Stimulated activated CD4-positive, alpha-beta T cell treated with anti-CD3 and anti-CD28 coated beads, Interleukin-15, amount 100 ng/mL, for 1 hour (primary cell): ENCODE measurements at places on chromosomes 4 and X.

GRCh38 chr4:2084316-2084715 is 25.2 kb downstream of the NAT8L start:
- no peak for DNase-seq

DNA sequence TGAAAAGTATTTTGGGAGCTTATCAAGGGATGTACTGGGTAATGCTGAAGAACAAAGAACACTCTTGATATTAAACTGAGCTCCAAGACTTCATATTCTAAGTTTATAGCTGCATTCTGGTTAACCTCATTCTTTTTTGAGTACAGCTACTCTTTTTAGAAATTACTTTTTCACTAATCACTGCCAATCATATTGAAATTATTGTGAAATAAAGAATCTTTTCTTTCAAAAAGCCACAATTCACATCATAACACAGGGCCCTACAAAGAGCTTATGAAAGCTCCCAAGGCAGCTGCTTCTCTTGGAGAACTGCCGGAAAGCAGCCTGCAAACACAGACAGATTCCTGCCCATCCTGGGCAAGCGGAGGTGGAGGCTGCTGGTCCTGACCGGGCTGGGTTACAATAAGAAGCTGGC is 121.4 kb downstream of the RNF150 start:
- no peak for DNase-seq

GRCh38 chr4:578451-579443 is 2.7 kb upstream of the TMEM271 start:
- DNase-seq = no peak

- DNase-seq = no peak
Observed at GRCh38 chr4:1204286-1204827, 32.0 kb upstream of the SPON2 start.

- no peak for DNase-seq
Observed at GRCh38 chr4:159142241-159142640, 39.4 kb downstream of the RAPGEF2 start.

GRCh38 chr4:176775338-176775737 is 17.4 kb downstream of the VEGFC start:
- no peak for DNase-seq

GRCh38 chrX:26789751-26790150 is 573.8 kb downstream of the MAGEB5 start:
- DNase-seq = no peak

GRCh38 chr4:51855270-51855669 is 12.3 kb downstream of the DCUN1D4 start:
- DNase-seq = no peak

- DNase-seq = no peak
Observed at GRCh38 chrX:150635952-150636351, 57.2 kb upstream of the MTMR1 start.

DNA sequence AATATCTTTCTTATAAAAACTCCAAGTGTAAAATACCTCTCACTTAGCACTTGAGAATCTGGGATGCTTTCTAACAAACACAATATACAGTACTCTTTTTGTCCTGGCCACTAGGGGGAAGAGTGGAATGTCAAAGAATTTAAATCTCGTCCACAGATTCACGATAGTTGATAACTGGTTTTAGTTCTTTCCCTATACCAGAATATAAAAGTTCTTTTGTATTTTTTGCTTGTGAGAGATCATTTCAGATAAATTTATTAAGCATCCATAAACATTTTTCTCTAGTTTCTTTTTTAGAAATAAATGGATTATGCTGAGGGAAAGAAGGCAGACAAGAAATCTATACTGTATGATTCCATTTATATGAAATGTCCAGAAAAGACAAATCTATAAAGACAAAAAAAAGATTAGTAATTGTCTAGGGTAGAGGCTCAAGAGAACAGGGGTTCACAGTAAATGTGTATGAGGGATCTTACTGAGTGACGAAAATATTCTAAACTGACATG is 50.4 kb downstream of the MGARP start:
- DNase-seq = no peak

DNA sequence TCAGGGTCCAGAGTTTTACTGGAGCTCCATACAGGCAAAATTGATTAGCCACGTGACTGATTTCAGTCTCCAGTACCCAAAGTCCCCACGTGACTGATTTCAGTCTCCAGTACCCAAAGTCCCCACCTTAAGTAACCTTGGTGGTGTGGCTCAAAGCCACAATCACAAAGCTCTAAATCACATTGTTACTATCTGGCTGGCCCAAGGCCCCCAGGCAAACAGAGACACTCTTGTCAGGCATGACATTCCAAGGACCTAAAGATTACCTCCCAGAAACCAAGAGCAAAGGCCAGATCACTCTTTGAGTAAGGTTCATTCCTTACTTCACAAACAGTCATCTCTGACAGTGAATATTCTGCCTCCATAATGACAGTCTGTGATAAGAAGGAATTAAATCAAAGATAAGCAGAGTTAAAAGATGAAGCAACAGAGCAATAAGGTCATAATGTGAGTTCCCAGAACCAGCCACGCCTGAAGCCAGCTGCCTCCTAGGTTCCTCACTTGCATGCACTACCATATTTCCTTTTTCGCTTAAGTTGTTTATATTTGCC is 78.5 kb downstream of the ANXA3 start:
- no peak for DNase-seq

DNA sequence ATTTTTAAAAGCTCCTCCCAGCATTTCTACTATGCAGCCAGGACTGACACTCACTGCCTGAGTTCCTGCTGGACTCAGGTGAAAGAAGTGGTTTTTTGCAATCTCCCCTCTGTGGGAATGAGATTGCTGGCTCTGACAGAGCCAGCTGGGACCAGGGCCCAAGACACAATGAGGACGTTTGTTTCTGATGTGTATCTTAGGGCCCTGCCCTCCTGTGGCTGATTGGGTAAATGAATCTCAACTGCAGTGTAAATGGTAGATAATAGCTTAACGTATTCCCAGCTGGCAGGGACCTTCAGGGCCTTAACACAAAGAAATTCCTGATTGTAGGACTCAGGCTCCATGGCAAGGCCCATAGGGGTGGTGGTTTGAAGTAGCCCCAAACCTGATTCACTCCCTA is 85.8 kb upstream of the PRPS1 start:
- DNase-seq = no peak

DNA sequence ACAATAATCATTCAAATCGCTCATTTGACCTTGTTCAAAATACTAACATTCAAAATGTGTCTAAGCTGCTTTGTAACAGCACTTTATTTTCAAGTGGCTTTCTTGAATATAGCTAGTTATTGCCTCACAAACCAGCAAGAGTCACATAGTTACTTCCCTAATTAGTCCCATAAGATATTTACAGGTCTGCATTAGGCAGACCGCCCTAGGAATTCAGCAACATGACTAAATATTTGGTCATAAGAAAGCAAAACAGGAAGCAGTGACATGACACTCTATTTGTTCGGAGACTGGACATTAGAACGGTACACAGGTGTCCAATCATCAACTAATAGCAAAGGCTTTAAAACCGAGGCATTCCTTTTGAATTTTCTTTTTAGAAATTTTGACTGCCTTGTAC is 262.0 kb downstream of the COL25A1 start:
- DNase-seq = no peak

DNA sequence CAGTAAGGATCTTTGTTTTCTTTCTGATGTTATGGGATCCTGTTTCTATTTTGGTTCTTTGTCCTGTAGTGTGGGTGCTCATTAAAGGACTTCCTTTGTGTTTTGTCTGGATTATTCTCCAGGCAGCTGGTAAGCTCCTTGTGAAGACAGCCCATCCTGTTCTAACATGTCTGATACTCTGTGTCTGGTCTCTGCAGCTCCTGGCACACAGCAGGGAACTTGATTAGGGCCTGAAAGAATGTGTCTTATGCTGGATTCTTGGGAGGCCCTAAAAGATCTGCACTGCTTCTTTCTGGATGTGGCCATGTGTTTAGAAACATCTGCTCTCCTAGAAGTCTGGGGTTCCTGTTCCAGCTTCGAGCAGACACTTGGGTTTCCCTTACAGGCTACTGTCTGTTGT is 38.1 kb upstream of the ATXN3L start:
- DNase-seq = no peak

DNA sequence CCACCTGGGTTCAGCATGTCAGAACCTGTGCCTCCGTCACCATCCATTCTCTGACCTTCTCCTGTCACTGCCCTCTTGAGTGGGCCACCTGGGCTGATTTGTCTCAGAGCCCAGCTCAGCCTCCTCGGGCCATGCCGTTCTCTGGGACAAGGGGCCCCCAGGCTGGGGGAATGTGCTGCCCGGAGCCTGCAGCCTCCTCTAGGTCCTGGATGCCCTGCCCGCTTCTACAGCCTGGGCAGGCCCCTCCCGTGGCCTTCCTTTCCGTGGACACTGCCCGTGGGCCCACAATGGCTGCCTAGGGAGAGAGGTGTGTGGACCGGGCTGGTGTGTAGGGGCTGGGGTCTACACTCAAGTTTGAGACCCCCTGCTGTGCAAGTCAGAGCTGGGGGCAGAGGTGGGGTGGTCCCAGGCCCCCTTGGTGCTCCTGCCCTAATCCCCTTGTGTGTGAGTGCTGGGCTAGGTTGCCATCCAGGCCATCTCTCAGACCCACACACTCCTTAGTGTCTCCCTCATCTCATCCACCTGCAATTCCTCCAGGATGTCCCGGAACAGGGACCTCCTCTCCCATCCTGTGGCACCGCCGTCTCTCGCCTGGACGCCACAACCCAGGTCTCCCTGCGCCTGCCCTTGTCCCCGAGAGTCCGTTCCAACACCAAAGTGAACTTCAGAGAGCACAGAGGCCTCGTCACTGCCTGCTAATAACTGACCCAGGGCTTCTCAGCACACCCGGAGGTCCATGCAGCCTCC is 12.4 kb downstream of the PSAPL1 start:
- DNase-seq = no peak

GRCh38 chrX:153648358-153649177 is 1.6 kb downstream of the DUSP9 start:
- no peak for DNase-seq

GRCh38 chr4:113112338-113112978 is 63.0 kb downstream of the ANK2 start:
- DNase-seq = no peak

DNA sequence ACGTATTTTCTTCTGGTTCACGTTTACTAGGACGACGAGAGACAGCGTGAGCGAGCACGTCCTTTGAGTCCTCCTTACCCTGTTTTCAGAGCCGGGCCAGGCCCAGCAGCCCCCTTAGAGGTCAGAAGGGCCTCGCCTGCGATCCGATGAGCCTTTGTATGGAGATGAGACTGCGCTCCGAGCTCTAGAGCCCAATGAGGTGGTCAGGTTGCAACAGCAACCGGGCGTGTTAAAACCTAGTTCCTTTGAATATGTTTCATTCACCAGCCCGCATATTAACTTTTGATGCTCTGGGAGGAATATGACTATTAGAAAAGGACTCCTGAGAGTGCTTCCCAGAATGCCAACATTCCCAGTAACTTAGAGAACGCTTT is 55.6 kb upstream of the TADA2B start:
- no peak for DNase-seq

- DNase-seq = no peak
Observed at GRCh38 chrX:52870046-52870445, 2.2 kb upstream of the XAGE3 start.

DNA sequence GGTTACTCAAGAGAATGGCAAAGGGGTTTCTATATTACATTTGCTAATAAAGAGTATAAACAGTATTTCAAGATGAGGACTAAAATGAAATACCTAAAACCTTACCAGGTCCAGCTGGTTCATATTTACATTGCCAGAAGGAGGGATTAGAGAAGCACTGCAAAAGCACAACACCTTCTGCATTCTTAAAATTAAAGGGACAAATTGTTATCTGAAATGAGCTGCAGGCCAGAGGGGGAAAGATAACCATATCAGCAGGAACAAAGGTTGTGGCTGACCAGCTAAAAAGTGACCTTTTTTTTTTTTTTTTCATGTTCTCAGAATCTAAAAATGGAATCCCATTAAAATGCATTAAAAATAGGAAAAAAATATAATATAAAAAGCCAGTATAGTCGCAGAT is 39.7 kb downstream of the AFF2 start:
- DNase-seq = no peak

- DNase-seq = no peak
Observed at GRCh38 chr4:132992686-132993085, 156.4 kb upstream of the PCDH10 start.

DNA sequence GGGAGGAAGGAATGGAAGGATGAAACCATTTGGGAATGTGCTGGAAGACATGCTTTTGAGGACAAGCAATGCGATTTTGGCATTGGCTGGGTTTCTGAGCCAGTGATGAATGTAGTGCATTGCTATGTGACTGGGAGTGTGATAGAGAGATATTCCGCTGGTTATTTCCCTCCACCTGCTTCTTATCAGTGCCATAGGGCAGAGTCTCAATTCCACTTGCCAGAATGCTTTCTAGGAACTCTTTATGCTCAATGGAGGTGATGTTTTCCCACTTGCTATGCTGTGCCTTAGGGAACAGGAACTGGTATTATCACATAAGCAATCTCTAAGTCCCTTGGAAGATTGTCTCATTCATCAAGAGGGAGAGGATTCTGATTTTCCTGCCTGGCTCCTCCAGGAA is 28.0 kb downstream of the TBL1X start:
- no peak for DNase-seq

GRCh38 chr4:94412019-94412657 is 39.6 kb upstream of the PDLIM5 start:
- DNase-seq = no peak

- DNase-seq = no peak
Observed at GRCh38 chr4:156575430-156576073, 396.0 kb downstream of the PDGFC start.

- DNase-seq = no peak
Observed at GRCh38 chrX:149036086-149036485, 469.0 kb downstream of the IDS start.

DNA sequence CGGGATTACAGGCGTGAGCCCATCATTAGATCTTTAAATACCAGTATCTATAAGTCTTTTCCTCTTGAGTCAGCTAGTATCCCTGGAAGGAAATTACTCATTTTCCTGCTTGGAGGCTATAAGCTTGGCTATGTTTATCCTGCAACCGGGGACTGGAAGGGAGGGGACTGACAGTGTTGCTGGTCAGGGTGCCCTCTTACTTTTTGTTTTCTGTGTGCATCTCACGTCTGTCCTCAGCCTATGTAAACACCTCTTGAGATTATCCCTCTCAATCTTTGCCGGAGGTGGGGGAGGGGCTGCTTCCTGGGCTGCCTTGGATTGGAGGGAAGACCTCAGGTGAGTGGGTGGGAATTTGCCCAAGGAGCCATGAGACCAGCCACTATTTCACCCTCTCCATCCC is 37.0 kb downstream of the HTT start:
- DNase-seq = no peak
